Adrenal gland (tissue), 19 donors: ENCODE measurements at places on chromosomes 3 and 15. TPM values are rescaled to one million over a fixed set of nuclear protein-coding genes. Genes with fewer than 3 reads are reported as not detected.

SLC38A3 gene
- total RNA-seq, result not detected

DNA sequence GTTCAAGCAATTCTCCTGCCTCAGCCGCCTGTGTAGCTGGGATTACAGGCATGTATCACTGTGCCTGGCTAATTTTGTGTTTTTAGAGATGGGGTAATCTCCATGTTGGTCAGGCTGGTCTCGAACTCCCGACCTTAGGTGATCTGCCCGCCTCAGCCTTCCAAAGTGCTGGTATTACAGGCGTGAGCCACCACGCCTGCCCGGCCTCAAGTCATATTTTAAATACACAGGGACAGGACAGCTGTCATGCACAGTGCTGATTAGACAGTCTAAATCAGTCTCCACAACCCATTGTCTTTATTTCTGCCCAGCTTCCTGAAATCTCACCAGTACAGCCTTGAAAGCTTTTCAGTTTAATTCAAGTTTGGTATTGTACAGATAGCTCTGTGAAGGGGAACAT, 587.4 kb downstream of the FOXP1 start:
- DNase-seq, result no peak

FGF7 gene
- 4.3 TPM for total RNA-seq

- DNase-seq, result no peak
These were observed 195.0 kb downstream of the ZIC1 start for GRCh38 chr3:147604136-147604535.

DNA sequence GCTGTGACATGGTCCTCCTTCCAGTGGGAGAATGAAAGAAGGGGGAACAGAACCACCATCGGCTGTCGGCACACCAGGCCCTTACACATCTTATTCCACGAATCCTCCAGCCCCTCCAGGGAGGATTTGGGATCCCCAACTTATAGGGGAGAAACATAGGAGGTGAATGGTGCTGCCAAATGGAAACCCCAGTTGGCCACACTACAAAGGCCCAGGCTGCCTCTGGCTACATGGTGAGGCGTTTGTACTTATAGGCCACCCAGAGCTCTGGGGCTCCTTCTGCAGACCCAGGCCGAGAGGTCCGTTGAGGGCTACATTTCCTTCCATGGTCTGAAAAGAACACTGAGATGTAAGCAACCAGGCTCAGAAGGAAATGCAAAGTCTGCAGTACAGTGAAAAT, 12.0 kb downstream of the AMOTL2 start:
- no peak for DNase-seq

RLBP1 gene
- total RNA-seq, result not detected

PRR20G gene
- not detected for total RNA-seq

GP5 gene
- not detected for total RNA-seq

P2RY14 gene
- total RNA-seq, result 0.17 TPM

GRCh38 chr3:46281551-46281950, 39.3 kb downstream of the CCR3 start:
- no peak for DNase-seq

DNA sequence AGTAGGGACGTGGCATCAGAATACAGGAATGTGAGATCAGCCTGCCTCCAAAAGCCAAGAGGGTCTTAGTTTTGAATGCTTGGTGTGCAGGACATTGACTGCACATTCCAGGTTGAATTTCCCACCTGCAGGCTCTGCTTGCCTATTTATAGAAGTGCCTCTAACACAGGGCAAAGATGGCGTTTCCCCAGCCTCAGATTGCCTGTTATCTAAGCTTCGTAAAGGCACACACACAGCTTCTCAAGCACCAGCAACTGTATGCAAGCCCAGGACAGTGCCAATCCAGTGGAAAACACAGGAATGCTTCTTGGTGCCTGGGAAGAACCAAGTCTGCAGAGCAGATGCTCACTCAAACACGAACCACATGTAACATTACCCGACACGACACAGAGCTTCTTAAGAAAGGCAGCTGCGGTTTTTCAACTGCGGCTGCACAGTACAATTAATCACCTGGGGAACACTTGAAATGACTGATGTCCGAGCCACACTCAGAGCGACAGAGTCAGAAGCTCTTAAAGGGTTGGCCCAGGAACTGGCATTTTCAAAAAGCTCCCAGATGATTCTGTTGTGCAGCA, 90.0 kb upstream of the ANKRD34C start:
- no peak for DNase-seq

GRCh38 chr3:192168202-192168601, 559.1 kb downstream of the FGF12 start:
- DNase-seq, result no peak

DNA sequence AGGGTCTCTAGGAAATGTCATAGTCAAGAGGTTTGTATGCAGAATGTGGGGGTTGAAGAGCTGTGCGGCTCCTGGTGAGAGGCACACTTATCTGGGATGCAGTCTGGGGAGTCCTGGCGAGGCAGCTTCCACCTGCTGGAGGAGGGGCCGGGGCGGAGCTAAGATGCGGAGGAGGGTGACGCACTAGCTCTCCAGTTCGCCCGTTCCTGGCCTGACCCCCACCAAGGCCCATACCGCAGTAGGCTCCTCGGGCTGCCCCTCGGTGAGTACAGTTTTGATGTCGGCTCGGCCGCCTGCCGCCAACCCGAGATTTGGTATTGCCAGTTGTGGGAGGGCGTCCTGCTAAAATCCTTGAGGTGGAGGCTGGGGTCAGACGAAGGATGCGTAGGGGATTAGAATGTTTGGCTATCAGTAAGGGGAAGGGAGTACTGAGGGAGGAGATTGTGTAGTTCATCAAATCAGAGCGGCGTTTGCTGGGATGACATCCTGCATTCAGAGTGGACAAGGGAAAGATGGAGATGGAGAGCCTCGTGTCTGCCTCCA, at the start of gene SCG5:
TSS of gene SCG5 (plus strand) at position 194 of the 543 bp plus-strand sequence. CDS start 1,883 bp downstream, outside the sequence.
- no peak for DNase-seq

GRCh38 chr15:67125589-67126502, 60.4 kb downstream of the SMAD3 start:
- peak; percentile 92 for DNase-seq

- no peak for DNase-seq
These were observed 42.2 kb downstream of the ILDR1 start for GRCh38 chr3:121979734-121980449.

- peak; percentile 39 for DNase-seq
These were observed 26.0 kb downstream of the ACSBG1 start for GRCh38 chr15:78208341-78208844.

CCNB2 gene
- 1.6 TPM for total RNA-seq

GRCh38 chr3:36525115-36525801, 145.0 kb downstream of the STAC start:
- no peak for DNase-seq

- no peak for DNase-seq
These were observed 726.5 kb upstream of the NECTIN3 start for GRCh38 chr3:110344897-110345767.
